Glomerular endothelial cell (primary cell): ENCODE measurements at places on chromosomes 16 and 17.

DNA sequence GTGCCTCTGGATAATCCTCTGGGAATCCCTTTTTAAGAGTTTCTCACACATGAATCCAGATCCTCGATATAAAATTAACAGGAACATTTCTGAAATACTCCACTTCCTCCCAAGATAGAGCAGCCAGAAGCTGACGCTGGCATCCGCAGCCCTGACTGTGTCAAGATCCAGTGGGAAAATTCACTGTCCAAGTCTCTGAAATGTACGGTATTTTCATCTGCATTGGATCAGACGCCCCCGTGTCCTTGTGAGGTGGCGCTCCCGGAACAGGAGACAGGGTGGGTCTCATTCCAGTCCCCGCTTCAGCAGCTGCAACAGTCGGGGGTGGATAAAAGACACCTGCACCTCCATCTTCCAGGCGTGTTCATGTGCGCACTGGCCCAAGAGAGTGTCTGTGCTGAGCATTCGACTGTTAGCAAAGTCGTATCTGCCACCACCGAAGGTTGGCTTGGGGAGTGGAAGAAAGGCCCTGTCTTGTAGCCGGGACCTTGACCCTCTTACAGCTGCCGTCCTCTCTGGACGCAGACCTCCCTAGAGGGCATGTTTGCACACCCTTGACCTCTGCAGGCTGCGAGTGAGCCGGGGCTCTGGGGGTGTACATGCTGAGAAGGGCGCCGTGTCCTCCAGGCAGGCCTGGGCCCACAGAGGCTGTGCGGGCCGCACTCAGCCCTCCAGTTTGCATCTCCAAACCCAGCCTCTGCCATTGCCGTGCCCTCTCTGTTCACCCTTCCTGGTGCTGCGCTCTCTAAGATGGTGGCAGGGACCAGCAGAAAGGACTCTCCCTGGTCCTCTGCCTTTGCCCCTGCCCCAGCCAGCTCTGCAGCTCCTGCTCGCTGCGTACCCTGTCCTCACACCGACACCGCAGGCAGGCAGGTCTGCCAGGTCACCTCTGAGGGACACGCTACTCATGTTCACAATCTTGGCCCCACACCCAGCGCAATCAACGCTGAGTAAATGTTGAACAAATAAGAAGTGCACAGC lies 72.0 kb upstream of the CHMP6 start:
- no peak for DNase-seq

DNA sequence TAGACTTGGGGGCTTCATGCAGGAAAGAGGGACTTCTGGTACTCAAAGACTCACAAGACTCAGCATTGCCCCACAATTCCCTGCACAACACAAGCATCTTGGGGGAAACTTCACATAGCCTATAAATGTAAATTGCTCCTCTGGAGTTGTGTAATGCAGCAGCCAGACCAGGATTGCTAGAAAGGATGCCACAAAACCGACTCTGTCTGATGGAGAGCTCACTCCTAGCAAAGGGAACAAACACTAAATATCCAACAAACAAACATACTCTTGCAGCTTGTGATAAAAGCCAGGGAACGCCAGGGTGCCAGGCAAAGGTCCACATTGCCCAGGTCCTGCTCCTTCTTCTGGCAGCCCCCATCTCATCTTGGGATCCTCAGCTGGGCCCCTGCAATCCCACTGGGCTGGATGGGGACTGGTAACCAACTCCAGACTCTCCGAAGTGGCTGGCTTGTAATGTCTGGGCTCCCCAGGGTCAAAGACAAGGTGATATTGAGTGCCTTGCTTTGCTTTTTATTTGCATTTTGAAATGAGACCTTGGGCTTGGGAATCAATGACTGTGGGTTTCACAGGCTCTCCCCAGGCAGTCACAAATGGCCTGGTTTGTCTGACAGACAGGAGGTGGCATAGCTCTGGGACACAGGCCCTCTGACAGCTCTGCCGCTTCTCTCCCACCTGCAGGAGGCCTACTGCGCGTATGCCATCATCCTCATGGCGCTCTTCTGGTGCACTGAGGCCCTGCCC lies 15.3 kb downstream of the SLC13A2 start:
- no peak for DNase-seq

GRCh38 chr16:50455288-50455845 lies 86.6 kb upstream of the BRD7 start:
- no peak for DNase-seq

GRCh38 chr16:29915590-29916247 lies 10.3 kb downstream of the KCTD13 start:
- DNase-seq = no peak

DNA sequence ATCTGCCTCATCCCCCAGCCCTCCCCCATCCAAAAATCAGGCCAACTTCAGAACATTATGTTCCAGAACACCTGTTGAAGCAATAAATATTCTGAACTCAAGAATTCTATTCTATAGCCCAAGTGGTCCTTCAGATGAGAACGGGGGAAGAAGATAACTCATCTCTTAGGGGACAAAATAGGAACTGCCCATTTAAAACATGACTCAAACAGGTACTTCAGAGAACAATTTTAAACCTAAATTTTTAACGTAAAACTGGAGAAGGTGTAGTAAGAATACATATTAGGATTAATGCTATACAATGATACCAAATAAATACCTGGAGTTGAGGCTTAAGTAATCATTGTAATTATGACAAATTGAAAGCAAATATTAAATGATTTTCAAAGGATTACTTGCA lies 112.1 kb downstream of the CDYL2 start:
- DNase-seq = no peak

- DNase-seq = no peak
These were observed 118.0 kb upstream of the CRHR1 start for GRCh38 chr17:45666046-45666600.

GRCh38 chr16:27402964-27403600 lies 1.1 kb downstream of the IL21R start:
- DNase-seq = no peak

DNA sequence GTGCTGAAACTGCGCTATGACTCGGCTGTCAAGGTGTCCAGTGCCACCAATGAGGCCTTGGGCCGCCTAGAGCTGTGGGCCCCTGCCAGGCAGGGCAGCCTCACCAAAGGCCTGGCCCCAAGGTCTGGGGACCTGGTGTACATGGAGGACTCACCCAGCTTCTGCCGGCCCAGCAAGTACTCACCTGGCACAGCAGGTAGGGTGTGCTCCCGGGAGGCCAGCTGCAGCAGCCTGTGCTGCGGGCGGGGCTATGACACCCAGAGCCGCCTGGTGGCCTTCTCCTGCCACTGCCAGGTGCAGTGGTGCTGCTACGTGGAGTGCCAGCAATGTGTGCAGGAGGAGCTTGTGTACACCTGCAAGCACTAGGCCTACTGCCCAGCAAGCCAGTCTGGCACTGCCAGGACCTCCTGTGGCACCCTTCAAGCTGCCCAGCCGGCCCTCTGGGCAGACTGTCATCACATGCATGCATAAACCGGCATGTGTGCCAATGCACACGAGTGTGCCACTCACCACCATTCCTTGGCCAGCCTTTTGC lies 25.0 kb downstream of the WNT9B start:
- DNase-seq = no peak

DNA sequence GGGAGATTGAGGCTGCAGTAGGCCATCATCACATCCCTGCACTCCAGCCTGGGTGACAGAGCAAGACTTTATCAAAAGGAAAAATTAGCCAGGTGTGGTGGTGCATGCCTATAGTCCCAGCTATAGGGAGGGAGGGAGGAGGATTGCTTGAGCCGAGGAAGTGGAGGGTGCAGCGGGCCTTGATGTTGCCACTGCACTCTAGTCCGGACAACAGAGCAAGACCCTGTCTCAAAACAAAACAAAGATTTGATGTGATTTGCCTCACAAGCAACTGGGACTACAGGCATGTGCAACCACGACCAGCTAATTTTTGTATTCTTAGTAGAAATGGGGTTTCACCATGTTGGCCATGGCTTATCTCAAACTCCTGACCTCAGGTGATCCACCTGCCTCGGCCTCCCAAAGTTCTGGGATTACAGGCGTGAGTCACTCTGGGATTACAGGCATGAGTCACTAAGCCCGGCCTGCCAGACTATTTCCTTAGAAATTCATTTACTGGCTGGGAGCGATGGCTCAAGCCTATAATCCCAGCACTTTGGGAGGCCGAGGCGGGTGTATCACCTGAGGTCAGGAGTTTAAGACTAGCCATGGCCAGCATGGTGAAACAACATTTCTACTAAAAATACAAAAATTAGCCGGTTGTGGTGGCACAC lies 11.5 kb downstream of the UBE2G1 start:
- DNase-seq = no peak

DNA sequence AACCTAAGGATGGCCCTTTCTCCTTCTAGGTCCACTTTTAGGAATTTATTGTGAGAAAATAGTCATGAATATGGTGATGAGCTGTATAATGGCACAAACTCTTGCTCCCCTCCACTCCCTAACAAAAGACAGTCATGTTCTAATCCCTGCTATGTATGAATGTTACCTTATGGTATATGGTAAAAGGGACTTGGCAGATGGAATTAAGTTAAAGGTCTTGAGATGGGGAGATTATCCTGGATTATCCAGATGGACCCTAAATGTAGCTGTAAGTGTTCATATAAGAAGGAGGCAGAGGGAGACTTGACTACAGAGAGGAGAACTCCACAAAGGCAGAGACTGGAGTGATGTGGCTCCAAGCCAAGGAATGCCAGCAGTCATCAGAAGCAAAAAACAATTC lies 296.1 kb downstream of the SOX9 start:
- DNase-seq = no peak

DNA sequence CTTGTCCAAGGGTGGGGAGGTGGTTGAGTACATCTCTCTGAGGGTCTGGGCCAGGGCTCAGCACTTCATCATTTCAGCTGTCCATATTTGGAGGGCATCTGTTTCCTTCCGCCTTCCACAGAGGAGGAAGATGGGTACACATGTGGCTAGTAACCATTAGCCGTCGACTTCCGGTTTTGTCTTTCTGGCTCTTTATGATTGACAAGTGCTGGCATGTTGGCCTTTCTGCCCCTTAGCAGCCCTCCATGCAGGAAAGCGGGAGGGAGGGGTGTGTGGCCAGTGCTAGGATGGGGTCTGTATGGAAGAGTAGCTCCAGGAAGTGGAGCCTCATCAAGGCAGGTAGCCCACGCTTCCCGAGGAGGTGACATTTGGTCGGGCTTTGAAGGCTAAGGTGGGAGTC lies 69.6 kb downstream of the RAI1 start:
- no peak for DNase-seq

DNA sequence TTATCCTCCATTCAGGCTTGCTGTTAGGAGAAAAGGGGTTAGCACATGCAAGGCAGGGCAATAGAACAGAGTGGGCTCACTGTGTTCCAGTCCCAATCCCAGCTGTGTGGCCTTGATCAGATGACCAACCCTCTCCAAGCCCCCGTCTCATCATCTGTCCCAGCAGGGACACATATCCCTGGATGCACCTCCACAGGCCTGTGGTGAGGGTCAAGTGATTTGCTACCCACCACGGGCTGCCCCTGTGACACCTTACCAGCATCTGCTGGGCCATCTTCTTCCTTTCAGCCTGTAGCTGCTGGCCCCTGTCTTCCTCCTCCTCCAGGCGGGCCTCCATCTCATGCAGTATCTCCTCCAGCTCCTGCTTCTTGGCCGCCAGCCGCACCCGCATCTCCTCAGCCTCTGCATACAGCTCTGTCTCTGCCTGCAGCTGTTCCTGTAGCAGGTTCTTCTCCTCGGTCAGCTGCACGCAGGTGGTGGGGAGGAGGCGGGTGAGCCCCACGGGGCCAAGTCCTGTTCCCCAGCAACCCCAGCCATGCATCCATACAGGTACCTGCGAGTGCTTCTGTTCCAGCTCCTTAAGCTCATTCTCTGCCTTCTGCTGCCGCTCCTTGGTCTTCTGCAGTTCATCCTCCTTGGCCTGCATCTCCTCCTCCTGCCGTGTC lies 91.3 kb downstream of the NDE1 start:
- no peak for DNase-seq

- no peak for DNase-seq
These were observed 78.8 kb downstream of the TBC1D16 start for GRCh38 chr17:79956853-79957252.

DNA sequence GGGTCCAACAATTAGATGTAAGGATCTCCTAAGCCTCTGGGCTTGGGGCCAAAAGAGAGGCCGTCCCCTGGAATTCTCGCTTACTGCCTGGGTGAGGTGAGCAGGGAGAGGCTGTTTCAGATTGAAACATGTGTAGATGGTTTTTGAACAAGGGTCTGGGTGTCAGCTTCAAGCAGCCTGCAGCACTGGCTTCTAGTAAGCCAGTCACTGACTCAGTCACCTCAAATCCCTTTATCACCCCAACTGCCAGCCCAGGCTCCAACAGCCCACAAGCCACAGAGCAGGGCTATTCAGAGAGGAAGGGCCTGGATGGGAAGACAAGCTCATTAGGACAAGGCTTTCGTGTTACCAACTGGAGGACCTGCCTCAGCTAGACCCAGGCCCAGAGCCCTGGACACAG lies 180.2 kb downstream of the CCT6B start:
- DNase-seq = no peak

- DNase-seq = no peak
These were observed 38.3 kb upstream of the CRHR1 start for GRCh38 chr17:45745601-45746494.

DNA sequence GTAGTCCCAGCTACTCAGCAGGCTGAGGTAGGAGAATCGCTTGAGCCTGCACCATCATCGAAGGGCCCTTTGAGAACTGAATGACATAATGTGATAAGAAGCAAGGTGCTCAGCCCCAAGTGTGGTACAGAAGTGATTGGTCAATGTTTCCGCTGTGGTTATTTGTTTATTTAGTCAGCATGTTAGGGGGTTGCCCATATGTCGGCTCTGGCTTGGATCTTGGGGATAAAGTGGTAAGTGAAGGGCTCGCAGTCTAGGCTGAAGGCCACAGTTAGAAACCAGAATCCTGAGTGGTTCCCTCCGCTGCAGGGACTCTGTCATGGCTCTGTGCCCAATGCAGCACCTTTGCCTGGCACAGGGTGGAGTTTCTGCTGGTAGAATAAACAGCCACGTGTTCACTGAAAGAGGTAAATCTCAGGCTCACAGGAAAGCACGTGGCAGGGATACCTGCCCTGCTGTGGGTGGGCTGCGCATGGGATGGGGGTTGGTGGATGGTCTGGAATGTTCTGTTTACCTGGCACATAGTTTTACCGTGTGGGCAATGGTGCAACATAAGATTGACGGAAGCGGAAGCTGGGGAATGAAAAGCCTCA lies 35.4 kb downstream of the SYT17 start:
- DNase-seq = no peak

DNA sequence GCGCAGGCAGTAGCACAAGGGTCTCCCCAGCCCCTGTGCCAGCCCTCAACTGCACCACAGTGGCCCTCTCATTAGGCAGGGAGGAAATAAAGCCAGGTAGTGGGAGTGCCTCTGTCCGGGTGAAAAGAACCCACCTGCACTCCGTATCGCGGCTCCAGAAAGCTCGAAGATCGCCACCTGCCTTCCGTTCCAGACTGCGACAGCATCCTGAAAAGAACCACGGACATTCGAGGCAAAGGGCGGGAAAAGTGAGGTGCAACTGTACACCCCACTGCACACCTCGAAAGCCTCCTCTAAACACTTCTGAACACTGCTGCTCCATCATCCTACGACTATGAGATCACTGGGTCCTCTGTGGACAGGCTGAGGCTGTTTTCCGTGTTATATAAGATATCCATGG lies 28.7 kb downstream of the IFT140 start:
- no peak for DNase-seq
